ENCODE measurements at places on chromosomes 13 and 19.

DNA sequence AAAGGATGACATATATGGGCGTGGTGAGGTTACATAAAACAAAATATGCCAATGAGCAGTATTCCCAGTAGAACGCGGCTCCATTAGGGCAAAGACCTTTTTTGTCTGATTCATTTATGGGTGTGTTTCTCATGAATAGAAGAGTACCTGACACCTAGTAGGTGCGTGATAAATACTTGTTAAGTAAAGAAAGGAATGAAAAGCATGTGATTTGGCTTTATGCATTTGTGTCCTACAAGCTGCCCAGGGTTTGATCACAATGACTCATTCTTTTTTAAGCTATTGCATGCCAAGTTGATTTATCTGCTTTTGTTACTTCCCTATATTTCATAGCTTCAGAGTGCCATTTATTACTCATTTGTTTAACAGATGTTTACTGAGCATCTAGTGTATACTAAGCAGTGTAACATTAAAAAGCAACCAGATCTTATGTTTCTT is 19.1 kb upstream of the KCTD4 start:
- DNase-seq = peak; percentile 69

GRCh38 chr13:74769333-74769732 is 635.1 kb upstream of the KLF12 start:
- no peak for DNase-seq

DNA sequence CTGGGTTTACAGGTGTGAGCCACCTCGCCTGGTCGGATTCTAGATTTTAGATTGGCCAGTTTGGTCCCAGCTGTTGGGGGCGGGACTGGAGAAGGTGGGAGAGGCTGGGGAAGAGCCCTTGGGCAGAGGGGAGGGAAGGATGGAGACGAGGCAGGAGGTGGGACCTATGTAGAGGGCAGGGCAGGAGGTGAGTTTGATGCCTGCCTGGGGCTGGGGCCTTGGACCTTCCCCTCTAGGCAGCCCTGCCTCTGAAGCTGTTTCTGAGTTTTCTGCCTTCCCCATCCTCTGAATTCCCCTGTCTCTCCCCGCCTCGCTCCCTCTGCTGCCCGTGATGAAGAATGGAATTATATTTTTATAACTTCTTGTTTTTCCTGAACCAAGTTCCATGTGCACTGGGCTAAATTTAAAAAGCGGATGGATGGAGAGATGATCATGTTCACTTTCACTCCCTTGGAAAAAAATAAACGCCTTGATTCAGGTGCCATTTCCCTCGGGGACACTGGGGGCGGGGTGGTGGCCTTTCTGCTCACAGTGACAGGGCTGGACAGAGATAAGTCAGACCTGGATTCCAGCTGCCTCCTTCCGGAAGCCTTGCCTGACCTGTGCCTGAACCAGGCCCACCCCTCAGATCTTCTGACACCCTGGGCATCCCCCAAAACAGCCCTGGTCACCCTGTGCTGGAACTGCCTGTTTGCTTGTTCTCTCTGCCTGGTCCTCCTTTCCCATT is 16.5 kb upstream of the TNFAIP8L1 start:
- DNase-seq = no peak

DNA sequence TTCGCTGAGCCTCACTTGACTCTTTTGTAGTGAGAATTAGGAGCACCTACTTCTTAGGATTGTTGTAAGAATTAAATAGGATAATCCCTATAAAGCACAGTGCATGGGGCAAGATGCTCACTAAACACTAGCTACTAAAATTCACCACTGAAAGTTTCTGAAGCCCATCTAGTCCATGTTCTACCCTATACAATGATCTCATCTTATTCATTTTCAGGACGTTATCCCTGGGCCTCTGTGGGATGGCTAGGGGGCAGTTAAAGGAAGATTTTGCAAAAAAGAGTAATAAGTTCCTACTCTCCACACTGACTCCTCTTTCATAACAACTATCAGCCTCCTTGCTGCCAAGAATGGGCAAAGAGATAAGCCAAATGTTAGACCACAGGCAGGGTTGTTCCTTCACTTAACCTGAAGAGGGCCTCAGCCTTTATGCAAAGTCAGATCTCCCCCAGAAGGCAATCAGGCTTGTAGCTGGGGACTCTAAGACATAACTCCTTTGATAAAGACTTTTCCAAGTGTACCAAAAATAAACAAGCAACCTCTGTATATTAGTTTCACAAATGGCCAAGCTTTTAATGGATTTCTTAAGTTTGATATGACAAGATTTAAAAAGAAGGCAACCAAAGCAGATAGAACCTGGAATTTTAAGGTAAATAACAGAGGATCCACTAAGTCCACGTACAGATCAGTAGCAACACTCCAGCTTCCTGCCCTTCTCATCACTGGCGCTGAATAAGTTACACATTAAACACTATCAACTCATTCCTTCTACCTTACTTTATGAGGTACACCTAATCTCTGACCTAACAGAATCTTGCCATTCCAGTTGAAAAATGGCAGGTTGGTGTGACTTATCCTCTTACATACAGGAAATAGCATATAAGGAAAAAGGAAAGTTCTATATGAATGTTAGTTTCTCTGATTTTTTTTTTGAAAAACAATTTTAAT is 44.4 kb downstream of the ELF1 start:
- DNase-seq = no peak

- peak; percentile 61 for DNase-seq
These were observed 512.8 kb downstream of the LMO7 start for GRCh38 chr13:76148926-76149325.

DNA sequence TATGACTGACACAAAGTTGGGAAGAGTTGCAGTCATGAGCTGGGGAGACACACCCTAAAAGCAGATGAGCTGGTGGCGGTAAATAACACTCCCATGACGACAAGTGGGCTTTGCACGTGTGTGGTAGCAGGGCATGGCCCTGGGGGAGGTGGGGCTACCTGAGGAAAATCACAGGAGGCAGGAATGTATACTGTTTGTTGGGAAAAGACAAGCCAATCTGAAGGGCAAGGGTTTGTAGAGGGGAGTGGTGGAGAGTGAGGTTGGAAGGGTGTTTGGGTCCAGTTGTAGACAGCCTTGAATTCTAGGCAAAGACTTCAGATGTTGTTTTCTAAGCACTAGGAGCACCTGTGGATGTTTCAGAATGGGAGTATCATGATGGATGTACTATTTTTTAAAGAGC is 151.6 kb downstream of the TM9SF2 start:
- no peak for DNase-seq
